ENCODE measurements at places on chromosomes 4 and X.
A peak's percentile ranks its signal among the peaks of the same experiment; 100 is the strongest.

- no peak for DNase-seq
These were observed 63.4 kb downstream of the DCUN1D4 start for GRCh38 chr4:51906167-51906958.

DNA sequence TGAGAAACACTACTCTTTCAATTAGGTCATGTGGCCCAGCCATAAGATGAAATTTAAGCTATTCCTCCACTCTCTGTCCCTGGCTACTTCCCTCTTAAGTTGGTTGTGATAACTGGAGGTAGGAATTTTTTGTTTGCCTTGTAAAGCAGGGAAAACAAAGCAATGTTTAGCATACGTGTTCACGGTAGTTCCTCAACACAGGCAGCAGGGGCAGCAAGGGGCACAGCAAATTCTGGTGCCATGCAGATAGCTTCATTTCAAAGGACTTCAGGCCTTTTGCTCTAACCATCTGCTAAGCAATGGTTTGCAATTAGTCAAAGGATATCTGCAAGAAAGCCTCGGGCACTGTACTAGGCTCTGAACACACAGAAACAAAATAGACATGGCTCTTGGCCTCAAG lies 330.2 kb downstream of the ZIC3 start:
- DNase-seq = no peak

DNA sequence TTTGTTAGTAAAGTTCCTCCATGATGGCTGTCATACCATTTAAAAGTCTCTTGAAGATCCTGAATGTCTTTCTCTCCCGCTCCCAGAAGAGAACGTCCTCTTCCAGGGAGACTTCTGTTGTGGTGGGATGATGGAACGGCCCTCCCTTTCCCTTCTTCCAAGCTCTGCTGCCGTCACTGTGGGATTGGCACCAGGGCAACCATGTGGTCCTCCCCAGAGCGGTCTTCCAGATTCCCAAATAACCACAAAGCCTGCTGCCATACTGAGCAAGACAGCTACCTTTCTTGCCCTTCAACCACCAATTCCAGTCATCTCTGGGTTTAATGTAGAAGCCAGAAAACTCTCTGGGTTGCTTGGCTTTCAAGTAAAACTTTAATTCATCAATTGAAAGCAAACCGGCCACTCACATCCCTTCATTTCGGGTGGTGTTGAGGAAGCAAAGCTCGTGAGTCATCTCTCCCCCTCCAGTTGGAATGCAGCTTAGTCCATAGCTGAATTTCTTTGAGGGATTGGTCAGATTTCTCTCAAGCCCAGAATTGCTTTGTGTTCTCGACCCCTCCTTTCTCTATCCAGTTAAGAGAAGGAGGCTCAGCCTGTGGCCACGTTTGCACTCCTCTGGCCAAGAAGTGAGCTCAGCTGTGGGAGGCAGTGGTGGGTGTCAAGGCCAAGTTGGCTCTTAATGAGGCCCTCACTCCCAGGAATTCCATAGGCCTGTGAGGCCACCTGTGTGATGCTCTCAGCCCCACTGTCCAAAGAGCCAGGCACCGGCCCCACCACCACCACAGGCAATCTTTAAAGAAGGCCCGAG lies 36.9 kb downstream of the FHDC1 start:
- DNase-seq = no peak

- no peak for DNase-seq
These were observed 203.8 kb upstream of the HS3ST1 start for GRCh38 chr4:11632483-11632882.

DNA sequence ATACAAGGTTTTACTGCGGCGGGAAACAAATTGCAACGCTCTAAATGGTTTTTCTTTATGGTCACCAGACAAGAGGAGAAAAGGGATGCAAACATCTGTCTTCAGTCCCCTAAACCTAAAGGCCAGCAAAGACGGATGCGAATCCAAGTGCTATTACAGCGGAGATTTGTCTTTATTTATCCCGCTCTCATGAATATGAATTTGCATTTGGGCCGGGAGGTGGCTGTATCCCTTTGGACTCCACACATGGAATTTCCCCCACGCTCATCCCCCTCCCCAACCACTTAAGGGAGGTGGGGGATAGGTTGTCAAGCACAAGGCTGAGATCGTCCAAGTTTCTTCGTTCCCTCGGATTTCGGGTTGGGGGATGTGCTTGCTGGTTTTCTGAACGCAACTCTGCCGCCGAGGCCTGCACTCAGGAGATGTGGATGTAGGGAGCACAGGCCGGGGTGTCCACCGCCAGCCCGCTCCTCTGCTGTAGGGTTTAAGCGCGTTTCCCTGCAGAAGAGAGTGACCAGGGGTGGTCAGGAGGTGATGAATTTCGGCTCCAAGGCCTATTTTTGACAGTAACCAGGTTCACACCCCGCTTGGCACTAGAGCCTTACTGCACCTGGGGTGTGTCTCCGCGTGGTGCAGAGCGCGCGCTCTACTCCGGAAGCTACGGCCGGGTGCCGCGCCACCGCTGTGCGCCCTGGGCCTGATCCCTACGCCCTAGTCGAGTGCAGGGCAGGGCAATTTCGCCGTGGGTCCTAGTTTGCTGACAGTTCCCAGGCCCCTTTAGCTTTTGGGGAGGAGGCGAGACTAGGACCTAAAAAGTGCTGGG lies 2.3 kb upstream of the PHOX2B start:
- no peak for DNase-seq

GRCh38 chrX:154730253-154730891 lies 20.5 kb downstream of the GAB3 start:
- DNase-seq = no peak

DNA sequence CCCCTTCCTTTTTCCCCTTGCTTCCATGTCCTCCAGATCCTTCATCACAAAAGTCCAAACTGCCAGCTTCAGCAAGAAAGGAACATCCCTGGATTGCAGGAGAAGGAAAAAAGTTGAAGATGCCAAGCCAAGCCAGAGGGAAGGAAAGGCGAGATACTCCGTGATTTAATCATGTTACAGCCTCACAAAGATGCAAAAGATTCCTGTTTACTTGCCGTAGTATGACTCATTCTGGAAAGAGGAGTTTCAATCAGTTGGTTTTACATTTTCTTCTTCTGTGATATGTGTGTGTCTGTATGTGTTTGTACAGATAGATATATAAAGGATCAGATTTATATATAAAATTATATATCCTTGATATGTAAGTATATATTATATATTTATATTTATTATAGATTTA lies 69.3 kb downstream of the BTC start:
- no peak for DNase-seq

DNA sequence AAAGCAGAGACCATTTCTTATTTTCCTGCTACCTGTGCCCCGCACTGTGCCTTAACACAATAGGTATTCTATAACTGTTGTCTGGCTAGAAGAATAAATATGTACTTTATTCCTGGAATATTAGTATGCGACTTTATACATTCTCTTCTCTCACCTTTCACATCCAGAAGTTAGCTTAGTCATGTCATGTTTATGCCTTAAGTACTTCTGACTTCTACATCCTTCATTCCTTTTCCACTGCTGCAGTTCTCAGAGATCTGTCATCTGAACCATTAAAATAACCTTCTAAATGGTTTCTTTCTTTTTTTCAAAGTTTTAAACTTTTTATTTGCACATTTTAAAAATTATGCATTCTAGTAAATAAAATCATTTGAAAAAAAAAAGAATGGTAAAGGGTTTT lies 34.4 kb downstream of the KIF4A start:
- DNase-seq = no peak

- no peak for DNase-seq
These were observed 25.9 kb upstream of the RASSF6 start for GRCh38 chr4:73646117-73646516.

DNA sequence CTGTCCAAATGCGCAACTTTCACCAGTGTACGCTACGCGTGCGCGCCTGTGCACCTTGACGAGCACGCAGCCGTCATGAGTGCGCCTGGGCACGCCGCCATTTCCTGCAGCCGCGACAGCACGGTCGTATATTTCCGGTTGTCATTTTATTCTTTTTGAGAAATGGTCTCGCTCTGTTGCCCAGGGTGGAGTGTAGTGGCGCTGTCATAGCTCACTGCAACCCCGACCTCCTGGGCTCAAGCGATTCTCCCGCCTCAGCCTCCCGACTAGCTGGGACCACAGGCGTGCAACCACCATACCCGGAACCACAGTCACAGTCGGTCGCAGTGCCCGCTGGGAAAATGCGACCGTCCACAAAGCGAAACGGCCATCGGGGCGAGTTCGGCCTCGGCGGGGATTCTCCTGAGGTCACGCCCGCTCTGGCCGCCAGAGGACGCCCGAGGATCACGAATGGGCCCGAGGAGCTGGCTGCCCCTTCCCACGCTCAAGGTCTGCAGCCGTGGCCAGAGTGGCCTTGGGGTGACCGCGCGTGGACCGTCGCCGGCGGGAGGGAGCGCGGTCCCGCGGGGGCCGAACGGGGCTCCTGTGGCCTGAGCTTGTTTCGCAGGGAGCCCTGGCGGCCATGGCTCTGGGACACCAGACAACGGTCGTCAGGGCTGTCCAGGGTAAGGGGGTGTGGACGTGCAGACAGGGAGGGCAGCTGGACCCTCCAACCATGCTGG lies 23.7 kb upstream of the PNMA3 start:
- DNase-seq = peak; percentile 8

GRCh38 chr4:70632028-70632427 lies 3.5 kb downstream of the ENAM start:
- no peak for DNase-seq

- DNase-seq = no peak
These were observed 73.2 kb upstream of the STARD8 start for GRCh38 chrX:68574240-68574639.

- no peak for DNase-seq
These were observed 100.8 kb downstream of the SPIN4 start for GRCh38 chrX:63250253-63250868.

DNA sequence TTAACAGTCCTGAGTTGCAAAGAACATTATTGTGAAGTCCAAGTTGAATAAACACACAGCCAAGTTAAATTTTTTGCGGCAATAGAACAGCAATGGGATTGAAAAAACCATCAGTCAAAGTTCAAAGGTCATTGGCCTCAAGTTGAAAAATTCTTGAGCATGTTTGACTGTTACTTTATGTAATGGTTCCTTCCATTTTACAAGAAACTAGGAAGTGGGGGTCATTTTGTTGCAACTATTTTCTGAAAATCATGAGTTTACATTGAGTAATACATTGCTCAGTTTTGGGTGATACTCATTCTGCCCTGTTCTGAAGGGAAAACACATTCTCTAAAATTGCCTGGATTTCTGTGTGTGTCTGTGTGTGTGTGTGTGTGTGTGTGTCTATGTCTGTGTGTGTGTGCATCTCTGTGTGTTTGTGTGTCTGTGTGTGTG lies 5.2 kb upstream of the IRF2 start:
- no peak for DNase-seq

DNA sequence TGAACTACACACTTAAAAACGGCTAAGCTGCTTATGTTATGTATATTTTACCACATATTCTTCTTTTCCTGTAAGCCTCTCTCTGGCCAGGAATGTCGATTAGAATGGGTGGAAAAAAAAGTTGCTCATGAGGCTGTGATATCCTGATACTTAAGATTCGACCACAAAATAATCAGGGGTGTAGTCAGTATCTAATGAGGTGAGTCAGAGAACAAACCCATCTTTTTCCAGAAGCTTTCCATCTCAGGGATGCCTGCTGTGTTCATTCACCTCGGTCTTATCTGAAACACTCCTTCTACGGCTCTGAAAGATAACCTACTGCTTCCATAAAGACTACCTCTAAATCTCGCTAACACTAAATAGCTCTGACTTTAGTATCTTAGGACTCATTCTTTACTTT lies 142.7 kb upstream of the MAP3K15 start:
- no peak for DNase-seq

- DNase-seq = no peak
These were observed 388.8 kb upstream of the EPHA5 start for GRCh38 chr4:66059136-66059535.

- no peak for DNase-seq
These were observed 6.9 kb upstream of the AFF1 start for GRCh38 chr4:86927843-86928395.

DNA sequence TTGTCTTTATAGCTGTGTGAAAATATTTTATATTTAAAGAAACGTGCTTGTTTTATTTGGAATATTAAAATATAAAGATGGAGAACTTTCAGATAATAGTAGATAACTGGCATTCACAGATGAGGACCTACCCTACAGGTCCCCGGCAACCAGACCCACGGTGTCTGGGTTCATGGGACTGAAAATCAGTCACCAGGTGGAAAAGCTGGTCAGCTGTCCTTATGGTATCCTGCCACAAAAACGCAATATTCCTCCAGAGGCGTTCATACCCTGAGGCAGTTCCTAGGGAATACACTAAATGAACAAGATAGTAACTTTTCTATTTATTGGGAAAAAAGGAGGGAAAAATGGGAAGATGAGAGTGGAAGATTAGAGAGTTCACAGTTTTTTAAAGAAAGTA lies 1.2 kb downstream of the TLR6 start:
- DNase-seq = no peak

GRCh38 chr4:108813261-108813660 lies 50.4 kb upstream of the ETNPPL start:
- DNase-seq = no peak

DNA sequence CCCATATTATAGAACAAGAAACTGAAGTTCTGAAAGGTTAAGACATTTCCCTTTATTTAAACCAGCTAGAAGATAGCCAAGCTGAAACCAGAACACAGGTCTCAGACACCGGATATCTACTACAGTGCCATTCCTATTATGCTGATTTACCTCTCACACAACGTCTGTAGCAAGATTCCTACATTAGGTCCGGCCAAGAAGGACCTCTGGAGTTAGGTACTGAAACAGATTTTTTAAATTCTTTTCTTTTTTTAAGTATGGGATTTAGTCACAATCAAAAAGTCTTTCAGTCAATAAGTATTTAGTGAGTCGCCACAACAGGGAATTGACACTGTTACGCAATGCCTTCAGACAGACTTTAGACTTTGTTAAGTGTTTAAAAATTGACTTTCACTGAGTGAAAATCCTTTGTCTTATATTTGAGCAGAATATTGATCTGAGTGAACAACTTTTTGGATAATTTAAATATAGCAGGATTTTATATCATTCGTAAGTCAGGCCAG lies 26.5 kb upstream of the SPANXN4 start:
- DNase-seq = no peak

DNA sequence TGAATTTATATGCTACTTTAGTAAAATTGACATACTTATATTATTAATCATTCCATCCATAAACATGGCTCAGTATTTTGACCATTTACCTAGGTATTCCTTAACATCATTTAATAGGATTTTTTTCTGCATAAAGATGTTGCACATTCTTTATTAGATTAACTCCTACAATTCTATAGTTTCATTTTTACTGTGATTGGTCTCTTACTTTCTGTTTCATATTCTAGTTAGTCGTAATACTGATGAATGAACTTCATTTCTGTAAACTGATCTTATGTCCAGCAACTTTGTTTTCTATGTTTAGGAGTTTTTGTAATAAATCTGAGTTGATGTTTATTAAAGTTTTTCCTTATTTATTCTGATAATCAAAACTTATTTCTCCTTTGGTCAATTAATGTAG lies 278.2 kb upstream of the CXXC4 start:
- no peak for DNase-seq

- DNase-seq = no peak
These were observed 251.1 kb upstream of the HTR2C start for GRCh38 chrX:114332766-114333165.

Measured in cortex of kidney (tissue), 1 donor.